ENCODE measurements at places on chromosomes 11 and 22.

GRCh38 chr11:107259811-107260221 is 197.8 kb downstream of the CWF19L2 start:
- DNase-seq = no peak

DNA sequence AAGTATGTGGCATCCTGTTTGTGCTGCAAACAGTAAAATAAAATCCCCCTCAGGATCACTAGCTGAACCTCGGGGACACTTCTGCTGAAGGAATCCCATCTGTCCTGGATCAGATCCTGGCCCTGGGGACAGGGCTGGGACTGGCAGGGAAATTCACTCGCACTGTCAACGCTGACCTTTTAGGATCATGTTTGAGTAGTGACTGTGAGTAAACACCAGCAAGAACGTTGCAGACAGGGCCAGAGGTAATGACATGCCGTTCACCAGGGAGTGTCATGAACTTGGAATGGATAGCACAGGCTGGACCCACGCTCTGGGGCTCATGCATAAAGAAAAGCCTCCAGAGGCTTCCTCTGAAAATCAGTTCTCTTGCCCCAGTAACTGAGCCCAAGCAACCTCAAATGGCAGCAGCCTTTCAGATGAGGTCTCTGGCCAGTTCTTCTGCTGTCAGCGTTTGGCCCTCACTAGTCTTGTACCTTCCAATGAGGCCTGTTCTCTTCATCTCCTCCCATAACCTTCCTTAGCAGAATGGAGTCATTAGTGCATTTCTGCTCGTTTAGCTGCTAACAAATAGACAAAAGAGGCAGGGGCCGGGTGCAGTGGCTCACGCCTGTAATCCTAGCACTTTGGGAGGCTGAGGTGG is 51.0 kb upstream of the BARX2 start:
- no peak for DNase-seq

- DNase-seq = peak; percentile 26
These were observed 10.7 kb upstream of the RPS3 start for GRCh38 chr11:75388386-75389275.

DNA sequence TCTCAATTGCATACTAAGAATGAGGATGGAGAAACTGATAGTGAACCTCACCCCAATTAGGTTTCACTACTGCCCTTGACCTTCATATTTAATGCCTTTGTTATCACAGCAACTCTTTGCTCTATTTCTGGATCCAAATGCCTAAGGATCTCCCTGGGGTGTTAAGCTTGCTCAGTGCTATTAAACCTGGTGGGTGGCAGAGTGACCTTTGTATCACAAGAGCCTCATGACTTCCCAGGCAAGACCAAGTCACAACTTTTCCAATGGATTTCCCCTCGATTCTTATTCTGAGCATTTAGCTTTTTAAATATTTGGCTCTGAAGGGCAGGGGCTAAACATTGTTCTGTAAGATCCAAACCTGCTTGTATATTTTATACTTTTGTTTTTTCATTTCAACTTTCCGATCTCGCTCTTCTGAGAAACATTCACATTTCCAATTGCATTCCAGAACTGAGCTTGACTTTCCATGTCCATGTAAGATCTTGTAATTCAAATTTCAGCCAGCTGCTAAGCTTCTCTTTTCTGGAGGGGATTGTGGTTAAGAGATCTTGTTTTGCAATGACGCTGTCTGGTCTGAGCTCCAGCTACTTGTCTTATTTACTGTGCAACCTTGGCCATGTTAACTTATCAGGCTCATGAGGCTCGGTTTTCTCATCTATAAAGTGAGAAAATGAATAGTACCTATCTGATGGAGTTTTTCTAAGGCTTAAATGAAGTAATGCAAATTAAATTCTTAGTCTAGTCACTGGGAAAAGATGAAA is 6.4 kb upstream of the EHF start:
- DNase-seq = no peak

DNA sequence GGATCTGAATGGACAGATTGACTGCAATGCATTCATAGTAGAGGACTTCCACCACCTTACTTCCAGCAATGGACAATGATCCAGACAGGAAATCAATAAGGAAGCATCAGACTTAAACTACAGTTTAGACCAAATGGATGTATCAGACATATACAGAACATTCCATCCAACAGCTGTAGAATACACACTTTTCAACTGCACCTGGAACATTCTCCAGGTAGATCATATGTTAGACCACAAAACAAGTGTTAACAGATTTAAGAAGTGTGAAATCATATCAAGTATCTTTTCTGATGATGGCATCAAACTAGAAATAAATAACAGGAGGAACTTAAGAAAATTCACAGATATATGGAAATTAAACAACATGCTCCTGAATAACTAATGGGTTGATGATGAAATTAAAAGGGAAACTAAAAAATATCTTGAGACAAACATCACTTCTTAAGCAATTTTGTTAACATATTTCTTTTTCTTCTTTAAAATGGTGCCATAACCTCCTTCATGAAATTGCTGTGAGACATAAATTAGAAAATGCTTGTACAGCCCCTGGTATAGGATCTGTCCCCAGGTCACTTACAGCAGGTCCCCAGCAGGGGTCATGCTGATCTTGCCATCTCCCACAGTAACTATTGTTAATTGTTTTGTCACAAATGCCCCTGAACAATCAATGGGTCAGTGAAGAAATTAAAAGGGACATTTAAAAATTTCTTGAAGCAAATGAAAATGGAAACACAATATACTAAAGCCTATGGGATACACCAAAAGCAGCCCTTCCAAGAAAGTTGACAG is 100.0 kb upstream of the OR4B1 start:
- no peak for DNase-seq

GRCh38 chr11:60777572-60777971 is 7.6 kb upstream of the MS4A10 start:
- DNase-seq = no peak

DNA sequence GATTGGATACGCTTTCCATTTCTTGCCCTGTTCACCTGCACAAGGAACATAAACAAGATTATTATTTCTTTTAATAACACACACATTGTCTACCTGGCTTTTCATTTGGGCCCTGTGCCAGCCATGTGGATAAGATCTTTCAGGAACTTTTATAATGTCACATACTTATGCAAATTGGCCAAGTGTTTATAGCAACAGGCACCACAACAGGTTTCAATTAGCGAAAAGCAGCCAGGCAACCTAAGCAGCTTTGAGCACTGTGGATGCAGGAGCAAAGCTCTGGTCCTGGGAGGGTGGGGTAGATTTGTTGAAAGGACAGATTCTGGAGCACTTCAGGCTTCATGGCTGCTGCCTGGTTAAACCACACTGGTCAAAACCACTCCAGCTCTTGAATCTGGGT is 217.4 kb downstream of the BARX2 start:
- no peak for DNase-seq
